ENCODE measurements at places on chromosomes 12 and 14.

- no peak for DNase-seq
Observed at GRCh38 chr14:85079842-85080730, 449.9 kb upstream of the FLRT2 start.

GRCh38 chr14:83706231-83706954 is 1823.6 kb upstream of the FLRT2 start:
- DNase-seq, result no peak

GRCh38 chr12:57236925-57237595 is 7.5 kb downstream of the SHMT2 start:
- no peak for DNase-seq

- no peak for DNase-seq
Observed at GRCh38 chr12:116090516-116090915, 187.0 kb downstream of the MED13L start.

- no peak for DNase-seq
Observed at GRCh38 chr14:33273978-33274377, 335.3 kb downstream of the NPAS3 start.

- no peak for DNase-seq
Observed at GRCh38 chr12:120183211-120183631, 11.3 kb downstream of the GCN1 start.

- peak; percentile 84 for DNase-seq
Observed at GRCh38 chr12:11856971-11857370, 207.5 kb downstream of the ETV6 start.

DNA sequence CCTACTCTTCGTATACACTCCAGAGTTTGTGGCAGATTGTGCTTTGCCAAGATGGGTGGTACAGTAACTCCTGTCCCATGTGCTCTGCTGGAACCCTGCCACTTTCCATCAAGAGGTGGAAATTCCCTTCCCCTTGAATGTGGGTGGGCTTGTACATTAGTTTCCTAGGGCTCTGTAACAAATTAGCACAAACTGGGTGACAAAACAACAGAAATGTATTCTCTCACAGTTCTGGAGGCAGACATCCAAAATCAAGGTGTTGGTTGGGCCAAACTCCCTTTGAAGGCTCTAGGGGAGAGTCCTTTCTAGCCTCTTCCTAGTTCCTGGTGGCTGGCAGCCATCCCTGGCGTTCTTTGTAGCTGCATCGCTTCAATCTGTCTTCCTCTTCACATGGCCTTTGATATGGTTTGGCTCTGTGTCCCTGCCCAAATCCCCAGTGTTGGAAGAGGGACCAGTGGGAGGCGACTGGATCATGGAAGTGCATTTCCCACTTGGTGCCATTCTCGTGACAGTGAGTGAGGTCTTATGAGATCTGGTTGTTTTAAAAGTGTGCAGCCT is 117.5 kb downstream of the VRK1 start:
- no peak for DNase-seq

- no peak for DNase-seq
Observed at GRCh38 chr12:116502989-116503496, 56.1 kb upstream of the MAP1LC3B2 start.

GRCh38 chr14:24192933-24193332 is 2.3 kb downstream of the TM9SF1 start:
- no peak for DNase-seq

DNA sequence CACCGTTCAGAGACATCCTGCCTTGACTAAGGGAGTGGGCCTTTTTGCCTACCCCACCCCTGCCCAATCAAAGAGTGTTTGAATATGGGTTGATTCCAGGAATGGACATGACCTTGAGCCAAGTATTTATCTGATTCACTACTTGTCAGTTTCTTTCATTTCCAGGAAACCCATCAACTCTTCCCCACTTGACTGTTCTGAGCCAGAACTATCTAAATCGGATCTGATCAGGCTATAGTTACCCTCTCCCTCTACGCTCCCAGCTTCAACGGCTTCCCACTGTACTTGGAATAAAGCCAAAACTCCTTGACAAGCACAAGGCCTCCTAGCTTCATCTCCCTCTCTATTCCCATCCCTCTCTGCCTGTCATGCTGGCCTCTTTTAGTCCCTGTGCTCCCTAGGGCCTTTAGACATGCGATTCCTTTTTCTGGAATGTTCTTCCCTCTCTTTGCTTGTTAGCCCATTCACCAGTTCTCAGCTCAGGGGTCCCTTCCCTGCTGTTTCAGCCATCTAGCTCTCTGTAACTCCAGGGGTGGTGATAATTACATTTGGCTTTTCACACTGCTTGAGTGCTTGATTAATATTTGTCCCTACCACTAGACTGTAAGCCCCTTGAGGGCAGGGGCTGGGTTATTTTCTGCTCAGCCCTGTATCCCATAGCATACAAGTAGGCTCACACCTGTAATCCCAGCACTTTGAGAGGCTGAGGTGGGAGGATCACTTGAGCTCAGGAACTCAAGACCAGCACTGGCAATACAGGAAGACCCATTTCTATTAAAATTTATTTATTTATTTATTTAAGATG is 5.5 kb upstream of the ITPK1 start:
- no peak for DNase-seq

- no peak for DNase-seq
Observed at GRCh38 chr14:20803223-20803622, 579 bp upstream of the RNASE1 start.

DNA sequence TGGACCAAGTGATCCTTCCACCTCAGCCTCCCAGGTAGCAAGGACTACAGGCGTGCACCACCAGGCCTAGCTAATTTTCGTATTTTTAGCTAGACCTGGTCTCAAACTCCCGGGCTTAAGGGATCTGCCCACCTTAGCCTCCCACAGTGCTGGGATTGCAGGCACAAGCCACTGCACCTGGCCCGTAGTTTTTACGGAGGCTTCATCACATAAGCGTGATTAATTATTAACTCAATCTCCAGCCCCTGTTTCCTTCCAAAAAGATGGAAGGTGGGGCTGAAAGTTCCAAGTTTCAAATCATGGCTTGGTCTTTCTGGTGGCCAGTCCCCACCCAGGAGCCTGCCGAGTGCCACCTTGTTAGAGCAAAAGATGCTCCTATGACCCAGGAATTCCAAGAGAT is 22.5 kb upstream of the HIF1A start:
- no peak for DNase-seq

GRCh38 chr12:130601327-130601726 is 114.8 kb downstream of the RIMBP2 start:
- no peak for DNase-seq

GRCh38 chr12:108699955-108700563 is 31.3 kb downstream of the CORO1C start:
- DNase-seq, result no peak

GRCh38 chr12:108832730-108833354 is 24.5 kb downstream of the SSH1 start:
- no peak for DNase-seq

GRCh38 chr14:22537436-22538310 is 51.4 kb downstream of the DAD1 start:
- no peak for DNase-seq

- DNase-seq, result peak; percentile 64
Observed at GRCh38 chr12:93376436-93377251, 1.1 kb upstream of the NUDT4 start.

DNA sequence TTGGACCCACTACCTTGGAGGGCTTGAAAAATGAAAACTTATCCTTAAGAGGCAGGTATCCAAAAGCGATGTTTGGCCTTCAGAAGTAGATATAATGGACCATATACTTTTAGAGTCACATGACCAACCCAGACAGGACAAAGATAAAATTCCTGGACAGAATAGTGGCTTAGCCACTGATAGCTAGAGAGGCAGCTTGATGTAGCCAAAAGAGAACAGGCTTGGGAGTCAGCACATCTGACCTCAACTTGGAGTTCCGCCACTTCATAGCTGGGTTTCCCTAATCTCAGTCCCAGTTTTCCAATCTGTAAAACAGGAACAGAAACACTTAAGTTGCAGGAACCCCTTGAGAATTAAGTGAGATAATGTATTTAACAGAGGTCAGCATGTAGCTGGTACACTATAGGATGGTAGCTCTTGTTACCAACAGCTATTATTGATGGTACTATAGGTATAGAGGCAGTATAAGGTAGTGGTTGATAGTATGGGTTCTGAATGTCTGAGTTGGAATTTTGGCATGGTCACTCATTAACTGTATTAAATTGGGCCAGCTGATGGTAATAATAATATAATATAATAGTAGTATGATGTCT is 63.2 kb upstream of the USP44 start:
- DNase-seq, result no peak

DNA sequence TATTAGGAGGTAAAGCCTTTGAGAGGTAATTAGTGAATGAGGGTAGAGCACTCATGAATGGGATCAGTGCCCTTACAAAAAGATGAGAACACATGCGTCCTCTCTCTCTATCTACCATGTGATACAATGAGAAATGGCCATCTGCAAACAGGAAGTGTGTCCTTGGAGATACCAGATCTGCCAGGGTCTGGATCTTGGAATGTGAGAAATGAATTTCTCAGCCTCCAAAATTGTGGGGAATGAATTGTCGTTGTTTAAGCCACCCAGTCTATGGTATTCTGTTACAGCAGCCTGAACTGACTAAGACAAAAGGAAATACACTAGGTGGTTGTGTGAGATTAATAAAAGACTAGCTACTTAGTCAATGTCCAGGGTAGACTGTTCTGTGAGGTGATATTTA is 366.6 kb downstream of the NELL2 start:
- no peak for DNase-seq

DNA sequence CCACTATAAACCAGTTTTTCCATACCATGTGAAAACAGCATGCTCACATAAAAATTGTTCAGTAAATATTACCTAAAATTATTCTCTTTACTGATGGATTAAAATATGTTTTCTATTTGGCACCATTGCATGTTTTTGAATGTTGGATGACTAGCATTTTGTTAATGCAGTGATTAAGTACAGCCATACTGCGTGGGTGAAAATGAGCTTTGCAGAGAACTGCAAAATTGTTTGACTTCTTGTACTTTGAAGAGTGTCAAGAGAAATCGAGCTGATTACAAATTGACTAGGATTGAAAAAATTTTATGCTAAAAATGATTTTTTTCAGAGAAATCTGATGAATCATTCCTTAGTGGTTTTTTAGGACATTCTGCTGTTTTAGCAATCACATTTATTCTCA is 452.9 kb downstream of the RPL10L start:
- DNase-seq, result no peak

- DNase-seq, result no peak
Observed at GRCh38 chr14:52846591-52846990, 55.2 kb upstream of the GNPNAT1 start.

GRCh38 chr14:93780813-93781400 is 7.4 kb downstream of the PRIMA1 start:
- no peak for DNase-seq

- DNase-seq, result no peak
Observed at GRCh38 chr12:3544296-3544965, 53.4 kb downstream of the PRMT8 start.

GRCh38 chr12:48767047-48767446 is 21.8 kb downstream of the ADCY6 start:
- DNase-seq, result no peak

DNA sequence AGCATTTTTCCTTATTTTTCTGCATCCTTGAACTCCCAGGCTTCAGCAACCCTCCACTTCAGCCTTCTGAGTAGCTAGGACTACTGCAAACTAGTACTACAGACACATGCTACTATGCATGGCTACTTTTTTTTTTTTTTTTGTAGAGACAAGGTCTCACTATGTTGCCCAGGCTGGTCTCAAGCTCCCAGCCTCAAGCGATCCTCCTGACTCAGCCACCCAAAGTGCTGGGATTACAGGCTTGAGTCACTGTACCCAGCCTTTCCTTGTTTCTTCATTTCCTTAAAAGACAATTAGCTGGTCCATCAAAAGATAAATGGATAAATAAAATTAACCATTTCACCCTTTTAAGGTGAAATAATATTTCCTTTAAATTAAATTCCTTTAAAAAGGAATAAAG is 205.8 kb downstream of the SPTSSA start:
- no peak for DNase-seq

GRCh38 chr12:4190366-4191063 is 83.0 kb upstream of the CCND2 start:
- DNase-seq, result no peak

DNA sequence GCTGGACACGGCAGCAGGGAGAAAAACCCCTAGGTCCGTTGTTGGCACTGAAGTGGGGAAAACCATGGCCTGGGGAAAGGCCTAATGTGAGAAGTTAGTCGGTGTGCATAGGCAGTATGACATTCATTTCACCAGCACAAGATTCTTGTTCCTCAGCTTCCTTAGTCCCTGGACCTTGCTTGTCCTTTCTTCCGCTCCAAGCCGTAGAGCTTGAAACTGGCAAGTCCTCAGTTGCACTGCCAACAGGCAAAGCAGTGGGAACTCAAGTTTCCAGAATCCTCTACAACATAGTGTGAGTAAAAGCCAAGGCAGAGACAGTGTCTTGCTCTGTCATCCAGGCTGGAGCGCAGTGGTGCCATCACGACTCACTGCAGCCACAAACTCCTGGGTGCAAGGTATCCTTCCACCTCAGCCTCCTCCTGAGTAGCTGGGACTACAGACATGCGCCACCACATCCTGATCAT is 138.5 kb upstream of the AMIGO2 start:
- no peak for DNase-seq

- no peak for DNase-seq
Observed at GRCh38 chr12:63353559-63353958, 202.6 kb upstream of the AVPR1A start.
